ENCODE measurements at places on chromosomes 13 and 19.

- no peak for DNase-seq
Measured at GRCh38 chr19:49676136-49676783, 811 bp upstream of the PRMT1 start.

DNA sequence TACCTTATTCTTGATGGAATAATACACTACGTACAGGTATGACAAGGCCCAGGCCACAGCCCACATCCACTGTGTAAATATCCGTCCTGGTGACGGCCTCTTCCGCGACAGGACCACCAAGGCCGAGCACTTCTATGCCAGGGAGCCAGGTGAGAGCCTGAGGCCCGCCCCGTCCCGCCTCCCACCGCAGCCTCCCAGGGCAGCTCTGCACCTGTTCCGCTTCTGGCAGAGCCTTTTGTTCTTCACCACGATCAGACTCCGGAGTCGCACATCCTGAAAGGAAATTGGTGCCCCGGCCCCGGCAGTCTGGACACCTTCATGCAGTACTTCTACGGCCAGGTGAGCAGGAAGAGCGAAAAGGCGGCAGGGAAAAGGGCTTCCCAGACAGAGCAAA, 10.6 kb upstream of the ZNF358 start:
- no peak for DNase-seq

DNA sequence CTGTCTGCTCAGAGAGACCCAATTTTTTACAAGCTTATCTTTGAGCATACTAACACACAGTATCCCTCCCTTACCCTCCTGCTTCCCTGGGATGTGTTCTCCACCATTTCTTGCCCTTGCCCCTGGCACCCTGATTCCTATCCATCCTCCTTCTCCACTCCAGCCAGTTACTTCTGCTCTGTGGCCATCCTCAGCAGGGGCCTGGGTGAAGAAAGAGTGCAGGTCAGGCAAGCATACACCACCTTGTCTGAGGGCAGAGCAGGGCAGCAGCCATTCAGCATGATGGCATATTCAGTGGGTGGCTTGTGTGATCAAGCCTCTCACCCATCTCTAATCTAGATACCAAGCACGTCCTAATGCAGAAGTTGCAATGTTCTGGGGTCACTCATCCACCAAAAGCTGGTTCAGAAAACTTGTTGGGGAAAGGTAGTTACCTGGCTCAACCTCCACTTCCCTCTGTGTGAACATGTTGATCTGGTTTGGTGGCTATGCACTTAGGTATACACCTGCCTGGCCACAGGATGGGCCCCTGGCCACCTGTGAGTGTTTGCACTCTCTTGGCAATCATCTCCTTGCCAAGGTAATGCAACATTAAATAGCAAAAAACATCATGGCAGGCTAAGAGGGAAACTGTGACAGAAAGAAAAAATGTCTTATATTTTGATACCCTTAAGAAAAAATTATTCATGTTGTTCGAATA, 900.3 kb upstream of the MIR17HG start:
- DNase-seq: no peak

DNA sequence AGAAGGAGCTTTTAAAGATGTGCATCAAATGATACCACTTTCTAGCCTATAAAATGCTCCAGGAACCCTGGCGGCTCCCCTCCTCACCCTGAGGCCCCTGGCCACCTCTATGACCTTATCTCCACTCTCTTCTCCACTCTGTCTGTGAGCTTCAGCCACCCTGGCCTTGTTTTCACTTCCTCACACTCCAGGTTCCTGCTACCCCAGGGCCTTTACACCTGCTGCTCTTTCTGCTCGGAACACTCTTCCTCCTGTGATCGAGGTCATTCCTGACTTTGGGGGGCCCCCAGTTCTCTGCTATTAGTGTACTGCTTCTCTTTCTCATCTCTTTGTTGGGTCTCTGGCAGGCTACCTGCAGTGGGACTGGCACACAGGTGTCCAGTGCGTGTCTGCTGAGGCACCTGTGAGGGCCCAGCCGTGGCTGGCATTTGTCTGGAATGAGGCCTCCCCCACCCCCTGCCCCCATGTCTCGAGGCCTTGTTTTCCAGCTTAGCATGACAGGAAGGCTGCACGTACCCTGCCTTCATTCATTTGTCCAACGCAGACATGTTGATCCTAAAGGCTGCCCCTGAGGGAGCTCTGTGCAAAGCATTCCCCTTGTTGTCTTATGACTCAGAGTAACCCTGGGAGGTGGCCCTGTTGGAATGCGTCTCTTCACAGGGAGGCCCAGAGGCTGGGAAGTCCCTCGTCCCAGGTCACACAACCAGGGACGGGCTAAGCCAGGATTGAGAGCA, 2.3 kb downstream of the DDA1 start:
- no peak for DNase-seq

GRCh38 chr19:17966550-17967256, at the start of gene KCNN1:
Gene KCNN1 (plus strand): TSS chr19:17967107. CDS start chr19:17973889, 6,782 bp downstream.
- no peak for DNase-seq

DNA sequence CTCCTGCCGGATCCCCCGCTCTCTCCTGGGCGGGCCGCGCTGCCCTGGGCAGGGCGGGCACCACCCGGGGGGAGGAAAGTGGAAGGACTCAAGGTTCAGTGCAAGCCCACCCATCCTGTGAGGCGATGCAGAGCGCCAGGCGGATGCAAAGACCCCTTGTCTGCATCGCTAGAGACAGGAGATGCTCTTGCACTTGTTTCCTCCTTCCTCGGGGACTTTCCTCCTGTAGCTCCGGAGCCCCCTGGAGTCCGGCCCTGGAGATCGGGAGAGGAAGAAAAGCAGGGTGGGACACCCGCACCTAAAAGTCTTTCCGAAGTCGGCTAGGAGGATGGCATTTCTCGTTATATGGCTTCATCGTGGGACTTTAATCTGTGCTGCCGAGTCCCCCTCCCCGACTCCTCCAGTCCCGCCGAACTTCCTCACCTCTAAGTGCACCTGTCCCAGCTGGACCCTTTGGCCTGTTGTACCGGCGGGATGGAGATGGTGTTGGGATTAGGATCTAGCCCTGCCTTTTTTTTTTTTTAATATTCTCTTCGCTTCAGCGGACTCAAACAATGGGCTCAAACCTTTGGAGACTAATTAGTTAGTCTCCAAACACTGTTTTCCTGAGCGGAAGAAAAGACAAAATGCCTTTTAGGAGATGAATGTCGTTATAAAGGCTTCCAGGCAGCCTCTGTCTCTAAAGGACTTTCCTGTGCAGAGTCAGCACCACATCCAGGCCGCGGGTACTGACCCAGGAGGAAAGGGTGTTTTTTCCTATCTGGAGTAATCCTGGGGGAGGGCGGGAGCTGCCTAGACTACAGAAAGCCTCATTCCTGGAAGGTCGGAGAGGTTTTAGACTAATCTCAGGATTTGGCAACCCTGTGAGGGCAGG, 725 bp downstream of the FAM124A start:
- no peak for DNase-seq

DNA sequence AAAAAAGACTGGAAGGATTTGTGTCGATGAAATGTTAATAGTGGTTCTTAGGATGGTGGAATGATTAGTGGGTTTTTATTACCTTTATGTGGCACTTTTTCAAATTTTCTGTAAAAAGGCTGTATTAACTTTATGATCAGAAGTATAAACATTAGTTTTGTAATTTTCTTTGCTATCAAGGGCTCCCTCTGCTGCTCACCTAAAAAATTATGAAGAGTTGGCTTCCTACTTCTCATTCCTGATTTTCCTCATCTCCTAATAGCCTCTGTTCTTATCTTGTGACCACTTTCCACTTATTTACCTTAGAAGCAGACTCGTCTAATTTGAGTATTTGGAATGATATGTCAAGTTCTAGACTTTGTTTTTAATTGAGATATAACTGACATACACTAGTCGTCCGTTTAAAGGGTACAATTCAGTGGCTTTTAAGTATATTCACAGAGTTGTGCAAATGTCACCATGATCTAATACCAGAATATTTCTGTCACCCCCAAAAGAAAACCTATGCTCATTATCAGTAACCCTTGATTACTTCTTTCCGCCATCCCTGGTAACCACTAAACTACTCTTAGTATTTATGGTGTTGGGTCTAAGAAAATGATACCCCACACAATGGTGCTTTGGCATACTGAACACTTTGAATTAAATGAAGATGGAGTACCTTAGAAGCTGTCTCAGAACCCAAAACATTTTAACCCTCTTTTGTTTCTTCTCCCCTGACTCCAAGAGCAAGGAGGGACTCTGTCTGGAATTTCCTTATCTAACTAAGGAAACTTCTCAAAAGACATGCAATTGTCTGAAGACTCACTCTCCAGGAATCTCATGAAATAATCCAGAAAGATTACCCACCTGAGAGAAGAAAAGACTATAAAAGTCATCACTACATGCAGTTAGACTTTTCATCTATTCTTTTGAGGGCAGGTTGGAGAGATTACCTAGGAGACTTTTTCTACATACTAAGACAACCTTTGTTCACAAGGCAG, 311.3 kb downstream of the DLEU7 start:
- DNase-seq: no peak

- DNase-seq: no peak
Measured at GRCh38 chr13:110887597-110888333, 27.1 kb downstream of the ANKRD10 start.

- DNase-seq: no peak
Measured at GRCh38 chr19:48745208-48745995, 1.3 kb downstream of the IZUMO1 start.

DNA sequence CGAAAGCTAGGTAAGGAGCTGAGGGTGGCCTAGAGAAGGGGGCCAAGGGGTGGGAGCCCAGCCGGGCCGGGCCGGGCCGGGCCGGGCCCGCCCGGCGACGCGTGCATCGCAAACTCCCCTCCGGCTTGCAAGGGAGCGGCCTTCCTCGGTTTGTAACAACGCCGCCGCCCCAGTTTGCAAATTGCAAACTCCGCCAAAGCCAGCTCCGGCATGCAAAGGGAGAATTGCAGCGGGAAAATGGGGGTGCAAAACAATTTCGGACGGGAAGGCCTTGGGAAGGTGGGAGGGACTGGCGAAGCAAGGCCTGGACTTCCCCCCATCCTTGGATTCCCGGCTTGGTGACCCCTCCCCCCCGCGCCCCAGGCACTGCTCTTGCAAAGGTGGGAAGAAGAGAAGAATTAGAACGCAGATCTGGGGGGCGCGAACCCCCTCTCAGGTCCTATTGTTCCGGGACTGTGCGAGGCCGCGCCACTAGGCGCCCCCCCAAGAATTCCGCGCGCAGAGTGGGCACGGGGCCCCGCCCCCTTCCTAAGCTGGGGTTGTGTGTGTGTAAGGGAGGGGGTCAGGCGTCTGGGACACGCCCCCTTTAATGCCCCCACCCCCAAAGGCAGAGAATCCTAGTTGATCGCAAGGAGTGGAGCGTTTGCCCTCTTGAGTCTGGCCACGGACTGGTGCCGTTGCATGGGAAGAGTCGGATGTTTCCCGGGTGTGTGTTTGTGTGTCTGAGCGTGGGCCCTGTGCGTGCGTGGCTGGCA, 926 bp downstream of the PRR12 start:
- DNase-seq: no peak

GRCh38 chr13:102677122-102677521, 17.7 kb downstream of the METTL21C start:
- no peak for DNase-seq
